ENCODE measurements at places on chromosomes 11 and 22.

- DNase-seq, result no peak
Observed at GRCh38 chr11:72553706-72554105, 119.4 kb upstream of the CLPB start.

- no peak for DNase-seq
Observed at GRCh38 chr11:131802440-131803115, 432.2 kb downstream of the NTM start.

DNA sequence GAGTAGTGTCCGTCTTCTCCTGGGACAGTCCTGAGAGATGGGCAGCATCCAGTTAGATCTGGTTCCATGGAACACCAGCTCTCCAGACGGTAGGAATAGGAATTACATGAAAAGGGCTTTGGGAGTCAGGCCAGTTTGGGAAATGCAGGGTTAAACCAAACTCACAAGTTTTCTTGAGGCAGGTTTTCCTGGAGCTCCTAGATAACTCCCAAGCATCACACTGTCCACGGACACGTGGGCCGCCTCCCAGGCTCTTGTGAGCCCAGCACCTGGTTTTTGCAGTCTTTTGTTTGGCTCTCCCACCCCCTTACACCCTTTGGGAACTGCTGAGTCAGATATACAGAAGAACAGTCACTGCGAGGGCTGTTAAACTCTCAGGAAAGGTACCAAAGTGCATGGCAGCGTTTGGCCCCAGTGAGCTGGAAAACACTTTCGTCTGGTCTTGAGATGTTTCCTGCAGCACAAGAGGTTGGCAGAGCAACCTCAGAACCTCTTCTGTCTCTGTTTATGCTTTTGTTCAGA, 90.0 kb downstream of the BCR start:
- peak; percentile 5 for DNase-seq

DNA sequence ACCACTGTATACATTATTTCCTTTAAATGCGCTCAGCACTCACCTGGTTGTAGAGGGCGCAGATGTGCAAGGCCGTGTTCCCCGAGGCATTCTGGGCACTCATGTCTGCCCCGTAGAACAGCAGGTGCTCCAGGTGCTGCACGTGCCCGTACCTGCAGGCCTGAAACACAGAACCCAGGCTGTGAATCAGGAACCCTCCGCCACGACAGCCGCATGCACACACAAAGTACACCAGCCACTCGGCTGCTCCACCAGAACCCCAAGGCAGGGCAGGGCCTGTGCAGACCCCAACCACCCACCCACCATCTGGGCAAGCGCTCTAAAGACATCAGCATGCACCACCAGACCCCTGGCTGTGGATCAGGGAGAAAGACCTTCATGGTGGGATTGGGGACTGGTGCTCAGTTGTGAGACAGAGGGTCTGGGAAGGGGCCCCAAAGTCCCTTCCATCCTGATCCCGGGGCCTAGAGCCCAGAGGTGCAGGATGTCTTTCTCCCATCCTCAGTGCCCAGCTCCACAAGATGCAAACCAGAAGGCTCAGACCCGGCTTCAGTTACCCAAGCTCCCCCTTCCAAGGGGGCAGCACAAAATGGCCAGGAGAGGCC, 177.2 kb downstream of the SHANK2 start:
- no peak for DNase-seq

GRCh38 chr11:71441251-71441650, 6.9 kb downstream of the DHCR7 start:
- DNase-seq, result no peak

- DNase-seq, result no peak
Observed at GRCh38 chr11:108369064-108369463, 98.3 kb downstream of the C11orf65 start.

DNA sequence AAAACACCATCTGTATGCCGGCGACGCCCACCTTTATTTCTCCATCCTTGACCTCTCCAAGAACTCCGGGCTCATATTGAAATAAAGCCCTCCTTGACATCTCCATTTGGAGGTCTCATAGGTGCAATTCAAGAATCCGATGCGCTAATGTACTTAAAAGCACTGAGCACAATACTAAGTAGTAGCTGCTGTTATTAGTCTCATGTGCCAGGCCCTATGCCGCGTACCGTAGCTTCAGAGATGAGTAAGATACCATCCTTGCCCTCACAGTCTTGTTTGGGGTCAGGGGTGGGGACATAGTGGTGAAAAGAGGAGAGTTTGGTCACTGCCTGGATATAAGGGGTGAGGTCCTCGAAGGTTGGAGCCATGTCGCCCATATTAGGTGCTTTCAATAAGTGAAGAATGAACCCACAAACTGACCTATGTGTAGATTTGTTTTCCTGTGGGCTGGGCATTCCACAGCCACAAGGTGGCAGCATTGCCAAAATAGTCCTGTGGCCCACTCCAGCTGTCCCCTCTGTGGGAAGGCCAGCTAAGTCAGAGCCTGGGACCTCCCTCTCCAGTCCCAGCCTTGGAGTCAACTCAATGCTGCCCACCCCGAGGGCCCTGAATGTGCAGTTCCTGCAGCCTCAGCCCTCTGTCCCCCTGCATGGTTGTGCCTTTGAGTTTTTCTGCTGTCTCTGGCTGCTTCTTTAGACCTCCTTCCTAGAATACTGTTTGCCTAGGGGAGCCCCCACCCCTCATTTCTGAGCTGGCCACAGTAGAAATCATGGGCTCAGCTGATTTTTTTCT, 6.5 kb downstream of the DCPS start:
- peak; percentile 72 for DNase-seq

GRCh38 chr22:29695129-29695926, 24.5 kb upstream of the CABP7 start:
- DNase-seq, result no peak

DNA sequence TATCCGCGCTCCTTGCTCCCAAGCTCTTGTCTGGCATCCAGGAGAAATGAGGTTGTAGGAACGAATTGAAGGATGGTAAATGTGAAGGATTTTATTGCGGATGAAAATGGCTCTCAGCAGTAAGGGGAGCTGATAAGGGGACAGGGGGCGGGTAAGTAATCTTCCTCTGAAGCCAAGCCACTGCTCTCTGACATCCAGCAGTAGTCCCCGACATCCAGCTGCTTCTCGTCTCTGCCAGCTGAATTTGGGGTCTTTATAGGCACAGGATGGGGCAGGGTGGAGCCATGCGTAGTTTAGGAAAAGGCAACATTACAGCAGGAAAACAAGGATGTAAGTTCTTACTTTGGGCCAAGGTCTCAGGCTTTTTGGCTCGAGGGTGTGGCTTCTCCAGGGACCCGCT, 1370.1 kb upstream of the RAG2 start:
- no peak for DNase-seq

GRCh38 chr11:82577246-82577645, 156.4 kb downstream of the FAM181B start:
- DNase-seq, result no peak

DNA sequence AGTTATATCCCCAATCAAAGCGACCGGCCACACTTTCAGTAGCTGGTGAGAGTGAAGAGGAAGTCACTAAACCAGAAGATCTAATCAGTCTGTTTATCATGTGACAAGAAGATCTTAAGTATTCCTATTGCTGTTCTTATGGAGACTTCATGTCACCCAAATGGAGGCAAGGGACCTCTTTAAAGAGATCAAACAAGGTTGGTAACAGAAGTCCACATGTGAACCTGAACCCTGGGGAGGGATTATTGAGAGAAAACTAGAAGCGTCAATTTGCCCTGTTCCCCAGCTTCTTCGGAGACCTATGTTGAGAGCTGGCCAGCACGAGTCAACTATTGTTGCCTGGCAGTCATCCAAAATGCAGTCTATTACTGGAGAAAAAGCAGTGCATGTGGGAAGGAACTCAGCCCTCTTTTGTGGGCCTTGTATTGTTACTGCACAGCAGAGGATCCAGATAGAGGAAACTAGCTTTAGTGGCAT, 76.9 kb upstream of the CTSC start:
- peak; percentile 62 for DNase-seq

GRCh38 chr11:384511-384910, 9.5 kb upstream of the PKP3 start:
- no peak for DNase-seq

- no peak for DNase-seq
Observed at GRCh38 chr11:78190871-78191538, 2.3 kb downstream of the USP35 start.

DNA sequence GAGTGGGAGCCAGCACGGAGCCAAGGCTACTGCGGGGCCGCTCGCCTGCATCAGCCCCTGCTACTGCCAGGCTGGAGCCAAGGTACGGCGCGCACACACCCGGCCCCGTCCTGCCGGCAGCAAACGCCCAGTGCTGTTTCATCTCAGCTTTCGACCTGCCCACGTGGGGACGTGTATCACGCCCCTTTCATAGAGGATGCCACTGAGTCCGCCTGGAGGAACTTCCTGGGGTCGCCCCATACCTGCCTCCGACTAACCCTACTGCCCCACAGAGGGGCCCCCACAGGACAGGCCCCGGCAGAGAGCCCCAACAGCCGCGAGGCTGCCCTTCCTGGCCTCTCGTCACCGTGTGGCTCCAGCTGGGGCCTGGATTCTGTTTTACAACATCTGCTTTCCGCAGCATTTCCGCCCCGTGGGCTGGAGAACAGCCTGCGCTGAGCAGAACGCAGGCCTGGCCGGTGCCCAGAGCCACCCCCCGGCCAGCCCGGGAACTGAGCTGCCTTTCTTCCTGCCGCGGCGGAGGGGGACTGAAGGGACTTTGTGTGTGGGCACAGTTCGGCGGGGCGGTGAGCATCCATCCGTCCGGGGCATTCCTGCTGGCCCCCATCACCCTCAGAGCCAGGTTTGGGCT, 22.9 kb upstream of the ARHGAP8 start:
- DNase-seq, result peak; percentile 71

DNA sequence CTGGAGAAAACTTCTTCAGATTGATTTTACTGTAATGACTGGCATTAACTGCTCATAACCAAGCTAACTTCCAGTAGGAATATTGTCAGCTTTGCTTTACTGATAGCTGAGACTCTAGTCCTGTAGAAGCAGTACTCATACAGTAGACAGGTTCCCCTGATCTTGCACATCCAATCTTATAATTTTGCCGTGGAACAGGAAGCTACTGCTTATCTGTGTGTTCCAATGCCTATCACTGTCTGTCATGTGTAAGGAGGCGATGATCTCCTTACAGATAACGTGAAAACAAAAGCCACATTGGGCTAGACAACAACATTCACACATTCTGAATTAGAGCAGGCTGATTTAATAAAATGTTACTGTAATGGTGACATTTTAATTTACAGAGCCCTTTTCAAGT, 13.2 kb downstream of the HSD17B12 start:
- DNase-seq, result no peak

GRCh38 chr11:67289226-67289650, at the start of gene ANKRD13D:
TSS of gene ANKRD13D (plus strand) at chr11:67289303. CDS start at chr11:67289461, 158 bp downstream.
- no peak for DNase-seq

- DNase-seq, result peak; percentile 5
Observed at GRCh38 chr11:74354036-74354435, 42.6 kb upstream of the P4HA3 start.

DNA sequence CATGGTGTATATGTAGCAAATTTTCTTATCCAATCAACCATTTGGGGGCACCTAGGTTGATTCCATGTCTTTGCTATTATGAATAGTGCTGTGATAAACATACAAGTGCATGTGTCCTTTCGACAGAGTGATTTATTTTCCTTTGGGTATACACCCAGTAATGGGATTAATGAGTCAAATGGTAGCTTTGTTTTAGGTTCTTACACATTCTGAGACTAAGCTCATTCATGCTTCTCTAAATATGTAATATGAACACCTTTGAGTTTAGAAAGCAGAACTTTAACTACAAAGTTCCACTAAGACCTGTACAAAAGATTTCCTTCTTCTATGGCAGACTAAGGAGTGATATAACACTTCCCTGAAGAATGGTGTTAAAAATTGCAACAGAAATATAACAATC, 627.0 kb downstream of the KCNA4 start:
- DNase-seq, result no peak

GRCh38 chr22:50105208-50106100, 15.6 kb downstream of the MOV10L1 start:
- peak; percentile 61 for DNase-seq

- DNase-seq, result peak; percentile 30
Observed at GRCh38 chr11:104594228-104594958, 303.9 kb downstream of the CASP12 start.

DNA sequence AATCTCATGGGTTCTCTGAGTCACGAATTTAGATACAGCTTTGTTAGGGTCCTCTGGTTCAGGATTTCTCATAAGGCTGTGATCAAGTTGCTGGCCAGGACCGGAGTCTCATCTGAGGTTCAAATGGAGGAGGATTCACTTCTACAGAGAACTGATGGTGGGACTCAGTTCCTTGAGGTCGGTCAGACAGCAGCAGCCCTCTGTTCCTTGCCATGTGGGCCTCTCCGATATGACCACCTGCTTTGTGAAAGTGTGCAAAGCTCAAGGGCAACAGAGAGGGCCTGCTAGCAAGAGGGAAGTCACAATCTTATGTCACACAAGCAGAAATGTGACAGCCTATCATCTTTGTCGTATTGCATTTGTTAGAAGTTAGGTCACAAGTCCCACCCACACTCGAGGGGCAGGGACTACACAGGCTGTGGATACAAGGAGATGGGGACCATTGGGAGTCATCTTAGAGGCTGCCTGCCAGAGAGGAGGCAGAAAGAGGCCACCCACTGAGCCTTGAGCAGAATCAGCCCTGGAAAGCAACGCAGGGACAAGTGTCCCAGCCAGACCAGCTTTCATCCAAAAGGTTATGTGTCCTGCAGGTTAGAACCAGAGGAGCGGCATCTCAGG, 34.5 kb downstream of the RPUSD4 start:
- DNase-seq, result no peak

- peak; percentile 19 for DNase-seq
Observed at GRCh38 chr11:63920126-63920938, 3.4 kb upstream of the RCOR2 start.

DNA sequence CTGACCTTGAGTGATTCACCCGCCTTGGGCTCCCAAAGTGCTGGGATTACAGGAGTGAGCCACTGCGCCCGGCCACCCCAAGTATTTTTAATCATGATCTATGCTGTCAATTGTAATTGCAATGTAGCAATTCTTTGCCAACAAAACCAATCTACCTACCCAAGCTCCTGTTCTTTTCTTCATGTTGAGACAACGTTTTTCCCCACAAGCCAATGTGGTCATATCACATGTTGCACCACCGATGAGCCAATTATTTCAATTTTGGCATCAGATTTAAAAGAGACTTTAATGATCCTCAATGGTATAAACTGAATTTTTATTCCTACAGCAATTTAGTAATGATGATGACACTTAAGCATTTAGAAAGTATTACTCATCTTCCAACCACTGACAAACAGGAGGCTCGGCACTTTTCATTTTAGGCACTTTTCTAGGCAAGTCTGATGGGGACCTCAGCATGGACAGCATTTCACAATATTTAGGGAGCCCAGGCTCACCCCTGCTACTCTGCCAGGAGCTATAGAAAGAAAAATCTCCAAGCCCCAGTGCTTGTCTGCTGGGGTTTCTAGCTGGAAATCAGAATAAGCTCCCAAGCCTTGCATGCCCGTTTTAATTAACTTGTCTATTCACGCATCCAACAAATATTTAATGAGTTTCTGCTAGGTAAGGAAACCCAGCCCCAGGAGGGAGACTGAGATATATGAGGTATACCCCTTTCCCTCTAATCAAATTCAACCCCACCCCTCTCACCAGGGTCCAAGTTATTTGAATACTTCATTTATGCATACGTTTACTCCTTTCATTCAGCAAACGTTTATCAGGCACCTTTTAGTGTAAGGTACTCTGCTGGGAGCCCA, 291.4 kb downstream of the ST3GAL4 start:
- peak; percentile 82 for DNase-seq

GRCh38 chr11:86370171-86370570, 4.5 kb upstream of the CCDC81 start:
- DNase-seq, result no peak

Measured in fibroblast of skin of right biceps (primary cell).